T-cell (primary cell): ENCODE measurements at places on chromosomes 11 and 22. TPM values are rescaled to one million over a fixed set of nuclear protein-coding genes. Genes with fewer than 3 reads are reported as not detected.

CAVIN3 gene
- total RNA-seq, result not detected

MPEG1 gene
- total RNA-seq, result 3.0 TPM

POTEH gene
- total RNA-seq, result not detected

TMA7B gene
- total RNA-seq, result 9.0 TPM
